CD4-positive, alpha-beta T cell treated with Interleukin-15 for 4 hours (primary cell): ENCODE measurements at places on chromosomes 16 and 17.

DNA sequence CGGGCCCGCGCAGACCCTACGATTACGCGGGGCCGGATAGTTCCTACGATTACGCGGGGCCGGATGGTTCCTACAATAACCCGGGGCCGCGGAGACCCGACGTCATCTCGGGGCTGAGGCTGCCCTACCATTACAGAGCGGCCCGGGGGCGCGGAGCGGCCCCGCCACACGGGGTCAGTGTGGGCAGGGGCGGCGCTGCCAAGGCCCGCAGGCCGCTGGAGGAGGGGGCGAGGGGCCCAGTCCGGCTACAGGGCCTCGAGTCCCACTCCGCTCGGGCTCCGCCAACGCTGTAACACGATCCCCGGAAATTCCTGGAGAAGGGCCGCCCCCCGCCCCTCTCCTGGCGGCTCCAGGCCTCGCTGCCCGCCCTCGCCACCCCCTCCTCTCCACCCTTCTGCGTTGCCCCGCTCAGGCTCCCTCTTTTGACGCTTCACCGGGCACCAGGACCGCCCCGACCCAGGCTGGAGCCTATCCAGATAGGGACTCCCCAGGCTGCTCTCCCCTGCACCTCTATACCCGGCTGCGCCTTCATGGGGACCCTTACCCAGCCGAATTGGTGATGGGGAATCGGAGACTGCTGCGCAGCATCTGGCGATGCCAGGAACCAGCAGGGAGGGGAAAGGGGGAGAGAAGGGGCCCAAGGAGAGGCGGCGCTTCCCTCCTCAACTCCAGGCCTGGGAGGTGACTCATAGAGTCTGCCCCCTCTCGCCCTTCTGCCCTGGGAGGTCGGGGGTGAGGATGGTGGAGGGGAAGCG lies at the start of gene RAB34:
Gene RAB34 (minus strand): TSS at position 291 of the 755 bp plus-strand sequence. CDS start 602 bp downstream, outside the sequence.
- no peak for DNase-seq

DNA sequence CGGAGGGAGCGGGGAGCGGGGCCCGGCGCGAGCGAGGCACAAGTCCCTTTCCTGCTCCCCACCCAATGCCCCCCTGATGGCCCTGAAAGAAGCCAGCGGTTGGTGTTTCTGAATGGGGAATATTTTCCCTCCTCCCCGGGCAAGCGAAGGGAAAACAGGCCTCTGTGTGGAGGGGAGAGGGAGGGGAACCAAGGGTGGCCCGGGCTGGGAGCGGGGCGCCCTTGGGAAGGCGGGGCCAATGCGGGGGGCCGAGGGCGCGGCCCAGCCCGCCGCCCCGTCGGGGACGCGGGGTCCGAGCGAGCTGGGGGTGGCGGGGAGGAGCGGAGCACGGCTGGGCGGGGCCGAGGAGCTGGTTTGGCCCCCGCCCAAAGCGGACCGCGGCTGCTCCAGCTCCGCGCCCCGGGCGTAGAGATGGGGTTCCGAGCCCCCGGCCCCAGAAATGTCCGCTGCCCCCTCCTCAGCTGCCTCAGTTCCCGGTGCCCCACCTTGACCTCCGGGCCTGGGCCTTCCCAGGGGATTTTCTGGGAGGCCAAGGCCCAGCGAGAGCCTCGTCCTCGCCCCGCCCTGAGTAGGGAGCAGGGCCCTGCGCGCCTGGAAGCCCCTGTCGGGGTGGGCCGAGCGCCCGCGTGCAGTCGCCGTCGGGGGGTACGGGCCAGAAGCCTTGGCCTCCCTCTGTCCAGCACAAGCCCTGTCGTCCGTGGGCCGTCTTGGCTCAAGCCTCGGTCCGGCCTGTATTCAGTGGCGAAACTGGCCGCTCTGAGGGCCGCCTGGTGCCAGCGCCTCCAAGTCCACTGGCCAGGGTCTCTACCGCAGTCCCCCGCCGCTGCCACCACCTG lies 3.9 kb upstream of the HEXIM1 start:
- no peak for DNase-seq

- no peak for DNase-seq
Measured at GRCh38 chr17:79990051-79990592, 45.5 kb downstream of the TBC1D16 start.

- DNase-seq: no peak
Measured at GRCh38 chr16:86848821-86849220, 270.5 kb downstream of the FOXL1 start.

DNA sequence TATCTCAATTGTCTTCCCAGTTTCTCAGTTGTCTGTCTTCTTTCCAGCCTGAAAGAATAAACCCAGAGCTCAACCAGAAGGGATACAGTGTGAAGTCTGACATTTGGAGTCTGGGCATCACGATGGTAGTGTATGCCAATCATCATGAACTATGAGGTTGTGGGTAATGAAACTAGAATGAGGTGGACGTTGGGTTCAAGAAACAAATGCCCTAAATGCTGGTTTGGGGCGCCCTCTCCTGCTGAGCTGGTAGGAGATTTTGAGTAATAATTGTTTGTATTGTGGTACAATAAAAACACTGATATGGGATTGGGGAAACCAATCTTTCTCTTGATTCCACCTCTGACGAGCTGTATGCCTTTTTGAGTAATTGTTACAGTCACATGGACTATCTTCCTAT lies 110.4 kb downstream of the MAP2K6 start:
- DNase-seq: no peak

DNA sequence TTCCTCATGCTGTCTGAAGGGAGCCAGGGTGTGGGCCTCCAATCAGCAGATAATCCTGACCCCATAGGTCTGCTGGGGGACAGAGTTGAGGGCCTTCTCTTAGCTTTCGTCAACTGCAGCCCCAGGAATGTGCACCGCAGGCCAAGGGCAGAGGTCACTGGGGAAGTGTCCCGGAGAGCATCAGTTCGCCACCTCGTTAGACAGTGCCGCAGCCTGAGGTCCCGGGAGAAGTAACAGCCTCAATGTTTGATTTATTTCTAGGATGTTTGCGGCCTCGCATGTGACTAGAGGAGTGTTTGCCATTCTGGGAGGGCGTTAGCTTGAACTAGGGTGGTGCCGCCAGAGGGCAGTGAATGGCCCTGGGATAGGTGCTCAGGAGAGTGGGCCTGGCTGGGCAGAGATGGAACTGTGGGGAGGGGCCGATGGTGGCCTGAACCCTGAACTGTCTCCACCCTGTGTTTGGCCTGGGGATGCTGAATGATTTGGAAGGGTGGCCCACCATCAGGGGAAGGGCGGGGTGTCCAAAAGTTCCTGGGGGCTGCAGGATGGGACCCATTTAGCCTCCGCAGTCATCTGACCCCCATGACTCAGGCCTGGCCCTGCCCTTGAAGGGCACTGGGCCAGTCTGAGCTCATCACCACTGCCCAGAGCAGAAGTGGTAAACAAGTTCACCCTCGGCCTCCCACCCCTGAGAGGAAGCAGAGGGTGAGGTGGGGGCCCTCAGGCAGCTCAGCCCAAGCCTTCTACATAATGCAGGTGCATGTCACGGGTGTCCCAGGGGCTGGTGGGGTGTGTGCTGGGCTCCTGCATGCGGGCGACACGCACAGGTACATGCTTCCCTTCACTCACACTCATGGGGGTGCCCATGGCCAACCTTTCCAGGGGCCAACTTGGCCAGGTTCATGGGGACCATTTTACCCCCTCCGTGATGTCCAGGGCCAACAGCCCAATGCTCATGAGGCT lies 12.4 kb upstream of the TAC4 start:
- no peak for DNase-seq

GRCh38 chr16:87947356-87948118 lies 3.7 kb upstream of the BANP start:
- no peak for DNase-seq

- no peak for DNase-seq
Measured at GRCh38 chr17:6555331-6556120, 829 bp downstream of the PITPNM3 start.

DNA sequence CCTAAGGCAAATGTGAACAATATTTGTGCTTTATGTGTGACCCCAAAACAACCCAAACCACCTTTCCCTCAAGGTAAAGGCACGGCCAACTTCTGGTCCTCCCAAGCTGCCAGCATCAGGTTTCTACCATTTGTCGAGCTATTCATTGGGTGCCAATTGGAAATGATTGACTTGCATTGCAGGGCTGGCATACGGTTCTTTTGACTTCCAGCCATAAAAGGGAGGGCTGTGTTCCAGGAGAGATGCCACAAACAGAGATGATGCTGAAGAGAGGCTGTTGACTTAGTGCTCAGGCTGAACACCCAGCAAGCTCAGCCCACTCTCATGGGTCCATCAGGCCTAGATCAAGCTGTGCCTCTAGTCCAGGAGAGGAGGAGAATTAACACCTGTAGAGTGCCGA lies 252.4 kb downstream of the GRIN2A start:
- no peak for DNase-seq

DNA sequence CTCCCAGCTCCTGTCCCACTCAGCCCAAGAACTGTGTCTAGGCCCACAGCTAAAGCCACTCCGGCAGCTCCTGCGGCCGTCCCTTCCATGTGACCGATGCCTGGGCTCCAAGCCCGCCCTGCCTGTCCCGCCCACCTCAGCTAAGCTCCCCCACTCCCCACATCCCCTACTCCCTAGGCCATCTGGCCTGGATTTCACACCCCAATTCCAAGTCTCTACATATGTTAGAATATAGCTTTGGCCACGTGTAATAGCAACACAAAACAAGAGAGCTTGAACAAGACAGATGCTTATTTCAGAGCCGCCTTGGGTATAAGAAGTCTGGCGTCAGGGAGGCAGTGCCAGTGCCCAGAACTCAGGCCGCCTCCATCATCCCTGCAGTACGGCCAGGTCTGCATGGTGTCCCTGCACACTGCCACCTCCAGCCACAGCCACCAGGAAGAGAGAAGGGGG lies 30.0 kb upstream of the USP22 start:
- no peak for DNase-seq

- no peak for DNase-seq
Measured at GRCh38 chr17:17073030-17073564, 30.8 kb downstream of the MPRIP start.

DNA sequence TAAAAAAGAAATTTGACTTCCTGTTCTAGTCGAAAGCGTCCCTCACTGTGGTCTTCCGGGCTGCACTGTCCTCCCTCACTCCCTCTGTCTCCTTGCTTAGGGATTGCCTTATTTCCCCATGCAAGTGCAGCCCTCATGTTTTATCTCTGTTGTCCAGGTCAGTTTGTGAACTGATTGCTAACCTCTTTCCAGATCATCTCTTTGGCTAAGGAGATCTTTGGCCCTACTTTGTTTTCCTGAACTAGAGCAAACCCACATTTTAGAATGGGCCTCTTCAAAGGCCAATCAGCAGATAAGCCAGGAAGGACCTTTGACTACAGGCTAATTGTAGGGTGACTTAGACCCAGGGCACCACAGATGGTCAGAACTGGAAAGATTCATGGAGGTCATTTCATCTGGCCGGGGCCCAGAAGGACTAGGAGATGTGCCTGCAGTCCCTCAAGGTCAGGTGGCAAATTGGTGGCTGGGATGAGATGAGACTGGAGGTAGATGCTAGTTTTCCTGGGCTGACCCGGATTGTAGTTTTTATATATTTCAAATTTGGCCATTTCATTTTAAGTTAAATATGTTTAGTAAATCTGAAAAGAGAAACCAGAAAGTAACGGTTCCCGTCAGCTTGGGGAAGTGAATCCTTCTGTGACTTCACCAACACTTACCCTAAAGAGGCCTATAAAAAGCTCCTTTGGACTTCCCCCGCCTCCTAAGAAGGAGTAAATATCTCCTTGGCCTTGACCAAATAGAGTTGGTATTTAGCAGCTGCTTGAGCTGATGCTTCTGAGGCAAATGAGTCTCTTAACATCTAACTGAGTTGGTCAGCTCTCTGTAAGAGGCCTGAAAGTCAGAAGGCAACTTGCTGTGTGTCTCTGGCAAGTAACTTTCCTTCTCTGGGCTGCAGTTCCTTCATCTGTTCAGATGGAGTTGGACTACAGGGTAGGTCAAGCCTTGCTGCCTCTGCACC lies 6.2 kb upstream of the SLC25A19 start:
- peak; percentile 10 for DNase-seq

DNA sequence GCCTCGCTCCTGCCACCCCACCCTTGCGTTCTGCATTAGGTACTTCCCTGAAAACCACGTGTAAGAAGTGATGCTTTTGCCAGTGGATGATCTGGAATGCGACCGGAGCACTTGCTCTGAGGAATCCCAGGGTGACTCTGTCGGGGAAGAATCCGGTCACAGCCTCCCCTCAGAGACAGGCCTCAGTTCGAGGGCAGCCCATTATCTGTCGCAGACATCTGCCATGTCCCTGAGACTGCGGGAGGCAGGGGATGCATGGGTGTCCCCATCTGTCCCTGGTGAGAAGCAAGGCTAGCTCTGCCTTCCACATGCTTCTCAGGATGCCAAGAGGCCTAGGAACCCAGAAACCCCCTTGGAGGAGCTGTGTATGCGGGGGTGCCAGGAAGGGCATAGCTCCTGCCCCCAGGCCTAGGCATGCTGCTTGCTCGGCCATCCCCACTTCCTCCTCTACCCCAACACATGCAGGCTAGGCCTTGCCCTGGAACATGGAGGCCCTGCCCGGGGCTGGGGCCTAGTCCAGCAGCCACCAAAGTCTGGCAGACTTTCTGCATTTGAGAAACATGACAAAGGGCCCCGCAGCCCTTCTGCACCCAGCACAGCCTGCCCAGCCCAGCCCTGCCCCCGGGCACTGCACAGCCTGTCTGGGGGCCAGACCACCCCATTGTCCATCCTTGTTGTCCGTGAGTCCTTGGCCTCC lies 20.5 kb downstream of the MNT start:
- no peak for DNase-seq

DNA sequence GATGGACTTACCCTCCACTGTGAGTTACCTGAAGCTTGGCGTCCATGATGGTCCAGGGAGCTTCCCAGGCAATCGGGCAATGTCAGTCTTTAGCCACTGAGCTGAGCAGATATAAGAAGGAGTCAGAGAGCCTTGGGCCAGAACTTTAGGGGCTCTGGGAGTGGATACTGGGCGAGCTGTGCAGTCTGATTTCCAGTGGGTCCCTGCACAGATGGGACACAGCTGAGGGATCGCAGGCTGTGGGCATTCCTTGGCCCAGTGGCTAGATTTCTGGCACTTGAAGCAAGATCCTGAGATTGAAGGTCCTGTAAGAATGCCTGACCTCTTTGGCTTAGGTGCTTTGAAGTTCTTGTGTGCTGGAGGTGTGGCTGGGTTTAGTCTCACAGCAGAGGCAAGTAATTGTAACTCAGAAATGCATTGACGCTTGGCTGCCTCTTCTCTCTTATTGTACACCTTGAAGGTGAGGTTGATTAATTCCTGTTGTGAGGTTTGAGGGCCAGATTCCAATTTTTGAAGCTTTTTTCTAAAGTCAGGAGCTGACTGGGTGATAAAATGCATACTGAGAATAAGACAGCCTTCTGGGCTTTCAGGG lies 2283.8 kb downstream of the TP53TG3F start:
- DNase-seq: no peak

- DNase-seq: no peak
Measured at GRCh38 chr17:16342979-16343378, 10.3 kb downstream of the CENPV start.

DNA sequence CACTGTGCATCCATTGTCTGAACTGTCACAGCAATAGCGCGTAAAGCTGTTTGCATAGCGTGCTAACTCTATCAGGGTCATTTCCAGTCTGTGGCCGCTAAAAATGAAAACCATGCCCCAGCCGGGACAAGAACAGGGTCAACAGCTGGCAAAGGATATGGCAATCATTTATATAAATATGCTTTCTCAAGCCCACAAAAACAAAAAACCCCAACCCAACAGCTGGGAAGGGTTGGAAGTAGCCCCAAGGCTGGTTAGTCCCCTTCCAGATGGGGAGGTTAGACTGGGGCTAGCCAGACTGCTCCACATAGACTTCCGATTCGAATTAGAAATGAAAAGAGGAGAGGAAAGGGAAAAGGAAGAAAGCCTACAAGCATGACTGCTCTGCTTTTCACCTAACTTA lies 203.3 kb upstream of the TBX2 start:
- no peak for DNase-seq

- no peak for DNase-seq
Measured at GRCh38 chr17:182050-182751, 751 bp upstream of the DOC2B start.
